Forelimb muscle (tissue), 1 donor: ENCODE measurements at places on chromosomes 3 and 15. TPM values are rescaled to one million over a fixed set of nuclear protein-coding genes. Genes with fewer than 3 reads are reported as not detected.

DNA sequence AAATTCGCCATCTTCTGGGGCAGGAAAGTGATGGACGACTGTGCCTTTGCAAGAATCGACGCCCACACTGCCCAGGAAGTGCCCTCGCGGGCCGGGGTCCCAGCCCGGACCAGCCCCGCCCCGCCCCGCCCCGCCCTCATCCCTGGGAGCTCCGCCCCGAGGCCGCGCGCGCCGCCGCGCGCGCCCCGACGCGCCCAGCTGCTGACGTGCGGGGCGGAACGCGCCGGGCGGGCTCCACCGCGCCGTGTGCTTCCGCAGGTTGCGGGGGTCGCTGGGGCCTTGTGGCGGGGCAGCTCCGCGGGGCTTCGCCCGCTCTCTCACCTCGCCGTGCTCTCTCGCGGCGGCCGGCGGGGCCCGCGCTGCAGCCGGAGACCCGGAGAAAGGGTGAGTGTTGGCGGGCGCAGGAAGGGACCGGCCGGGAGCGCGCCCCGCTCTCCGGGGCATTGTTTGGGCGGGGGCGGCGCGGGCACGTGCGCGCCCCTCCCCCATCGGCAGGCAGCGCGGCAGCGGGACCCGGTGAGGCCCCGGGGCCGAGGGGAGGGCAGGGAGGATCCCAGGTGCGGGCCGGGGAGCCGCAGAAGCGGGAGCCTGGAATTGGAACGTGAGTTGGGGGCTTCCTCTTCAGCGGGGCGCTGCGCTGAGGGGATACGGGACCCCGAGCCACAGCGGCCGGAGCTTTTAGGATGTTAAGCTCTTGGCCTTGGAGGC is at the start of gene YEATS2:
Gene YEATS2 (plus strand): TSS at position 188 of the 708 bp plus-strand sequence. CDS start 17,366 bp downstream, outside the sequence.
- peak; percentile 68 for DNase-seq

Gene PLOD2
- 11.8 TPM for polyA plus RNA-seq

- DNase-seq: no peak
Observed at GRCh38 chr3:81339040-81339845, 422.2 kb downstream of the GBE1 start.

DNA sequence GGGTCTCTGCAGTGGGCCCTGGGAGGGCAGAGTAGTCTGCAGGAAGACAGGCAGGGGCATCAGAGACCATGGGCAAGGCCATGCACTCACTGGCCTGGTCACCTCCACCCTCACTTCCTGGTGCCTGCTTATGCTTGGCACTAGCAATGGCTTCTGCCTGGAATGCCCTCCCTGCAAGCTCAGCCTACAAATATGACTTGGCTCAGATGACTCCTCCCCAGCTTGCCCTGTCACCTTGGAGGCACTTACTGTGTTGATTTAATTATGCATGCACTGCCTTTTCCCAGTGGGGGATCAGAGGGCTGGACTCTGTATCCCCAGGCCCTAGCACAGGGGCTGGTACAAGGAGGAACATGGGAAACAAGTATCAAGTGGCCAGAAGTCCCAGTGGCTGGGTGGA is 7.8 kb downstream of the C3orf18 start:
- DNase-seq: no peak

- no peak for DNase-seq
Observed at GRCh38 chr15:76368122-76368621, 31.6 kb downstream of the ISL2 start.

Gene ROPN1
- 0.09 TPM for polyA plus RNA-seq

DNA sequence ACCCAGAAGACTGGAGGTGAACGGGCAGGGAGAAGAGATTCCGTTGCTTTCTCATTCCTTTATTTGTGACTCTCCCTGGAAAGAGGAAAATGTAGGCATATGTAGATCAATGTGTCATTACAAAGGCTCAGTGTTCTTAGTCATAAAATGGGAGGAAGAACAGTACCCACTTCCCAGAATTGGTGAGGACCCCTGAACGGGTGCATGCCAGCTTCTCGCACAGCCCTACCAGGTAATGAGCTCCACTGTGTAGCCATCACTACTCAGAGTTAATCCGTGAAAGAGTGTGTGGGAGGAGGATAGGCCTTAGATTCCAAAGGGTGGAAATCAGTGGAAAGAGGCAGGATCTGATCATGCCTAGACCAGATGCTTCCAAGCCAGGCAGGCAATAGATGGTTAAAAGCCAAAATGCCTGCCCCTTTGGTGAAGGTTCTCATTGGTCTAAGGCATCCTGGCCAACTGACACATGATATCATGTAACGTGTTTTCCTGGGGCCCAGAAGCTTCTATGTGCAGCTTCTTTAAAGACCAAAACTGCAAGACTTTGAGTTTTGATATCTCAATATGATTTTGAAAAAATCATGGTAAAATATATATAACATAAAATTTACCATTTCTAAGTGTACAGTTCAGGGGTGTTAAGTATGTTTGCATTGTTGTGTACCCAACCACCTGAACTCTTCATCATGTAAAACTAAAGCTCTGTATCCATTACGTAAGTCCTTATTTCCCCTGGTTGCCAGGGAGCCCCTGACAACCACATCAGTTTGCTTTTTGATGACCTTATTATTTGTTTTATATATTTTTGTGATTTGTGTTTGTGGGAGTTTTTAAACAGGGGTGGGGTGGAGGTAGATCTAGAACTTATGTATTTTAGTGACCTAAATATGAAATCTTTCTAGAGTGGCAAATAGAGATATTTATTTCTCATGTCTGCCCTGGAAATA is 402.2 kb upstream of the CFAP20DC start:
- DNase-seq: no peak

GRCh38 chr3:36993326-36994283 is at the start of gene MLH1:
Gene MLH1, plus strand, starts transcription at chr3:36993518. Its CDS starts 30 bp downstream, at chr3:36993548.
- DNase-seq: peak; percentile 100
